ENCODE measurements at places on chromosomes 13 and 19.

DNA sequence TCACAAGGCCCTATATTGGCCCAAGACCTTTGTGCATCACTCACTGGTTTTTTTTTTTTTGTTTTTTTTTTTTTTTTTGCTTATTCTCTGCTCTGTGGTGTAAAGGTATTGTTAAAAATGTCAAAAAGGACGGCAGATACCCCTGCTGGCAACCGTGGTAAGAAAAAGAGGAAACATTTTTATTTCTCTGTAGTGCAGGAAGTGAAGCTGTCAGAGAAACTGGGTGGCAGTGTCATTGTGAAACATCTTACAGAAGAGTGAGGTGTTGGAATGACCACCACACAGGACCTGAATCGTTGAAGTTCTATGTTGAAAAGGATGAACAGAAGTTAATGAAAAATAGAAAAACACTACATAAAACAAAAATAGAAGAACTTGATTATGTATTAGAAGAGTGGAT lies 346.4 kb downstream of the FGF9 start:
- H3K36me3 ChIP-seq: no peaks in the 10 kb centered on the region
- H3K4me1 ChIP-seq: peaks cover 9% of the 10 kb centered on the region
- H3K27me3 ChIP-seq: no peaks in the 10 kb centered on the region
- ATAC-seq: peak; percentile 86

GRCh38 chr13:39318161-39318560 lies 279.9 kb downstream of the NHLRC3 start:
- no peak overlapping the region for H3K4me3 ChIP-seq
- H3K27me3 ChIP-seq: peaks cover 14% of the 10 kb centered on the region
- no peaks in the 10 kb centered on the region for H3K4me1 ChIP-seq
- no peak overlapping the region for H3K27ac ChIP-seq

DNA sequence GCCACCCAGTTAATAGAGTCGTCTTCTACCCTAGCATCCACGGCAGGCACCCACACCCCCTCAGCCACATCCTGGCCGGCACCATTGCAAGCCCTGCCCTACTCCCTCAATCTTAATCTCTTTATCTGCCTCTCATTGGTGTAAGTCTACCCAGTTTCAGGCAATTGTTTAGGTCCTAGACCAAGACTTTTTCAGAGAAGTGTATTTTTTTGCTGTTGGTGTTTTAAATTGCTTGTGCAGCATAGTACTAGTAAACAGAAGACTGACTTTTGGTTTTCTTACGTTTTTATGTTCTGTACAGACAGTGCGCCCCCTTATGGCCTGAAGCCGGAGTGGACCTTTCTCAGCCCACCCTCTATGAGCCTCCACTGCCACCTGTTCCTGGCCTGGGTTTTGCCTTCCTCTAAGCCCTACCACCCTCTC lies 2.3 kb upstream of the LCP1 start:
- H3K36me3 ChIP-seq: peaks cover 13% of the 10 kb centered on the region
- peak overlapping the region; percentile 98 for H3K4me3 ChIP-seq
- peak overlapping the region; percentile 94 for H3K27ac ChIP-seq
- peak; percentile 69 for ATAC-seq

DNA sequence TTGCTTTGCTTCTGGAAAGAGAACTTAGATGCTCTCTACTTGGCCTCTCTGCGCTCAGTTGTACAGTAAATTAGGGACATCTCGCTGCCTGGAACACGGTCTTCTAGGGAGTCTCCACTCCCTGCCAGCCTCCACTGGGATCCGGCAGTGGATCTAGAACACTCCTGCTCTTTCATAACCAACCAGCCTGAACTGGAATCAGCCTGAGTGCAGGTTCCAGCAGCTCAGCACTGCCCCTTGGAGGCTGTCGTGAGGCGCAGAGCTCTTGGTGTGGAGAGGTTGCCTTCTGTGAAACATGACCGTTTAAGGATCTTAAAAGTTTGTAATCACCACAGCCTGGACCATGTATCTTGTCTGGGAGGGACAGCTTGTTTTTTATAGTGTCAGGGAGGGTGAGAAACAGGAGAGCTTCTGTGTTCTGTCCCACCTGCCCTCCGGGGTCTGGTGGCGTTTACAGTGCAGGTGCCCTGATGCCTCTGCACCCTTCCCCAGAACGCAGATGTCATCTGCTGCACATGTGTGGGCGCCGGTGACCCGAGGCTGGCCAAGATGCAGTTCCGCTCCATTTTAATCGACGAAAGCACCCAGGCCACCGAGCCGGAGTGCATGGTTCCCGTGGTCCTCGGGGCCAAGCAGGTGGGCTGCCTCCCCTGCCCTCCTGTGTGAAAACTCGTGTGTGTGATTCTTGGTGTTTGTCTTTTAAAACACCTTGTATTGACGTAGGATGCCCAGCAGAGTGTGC lies 24.8 kb downstream of the UPF1 start:
- no peak for ATAC-seq
- no peak overlapping the region for H3K27ac ChIP-seq
- H3K4me1 ChIP-seq: peaks cover 12% of the 10 kb centered on the region
- no peak overlapping the region for H3K4me3 ChIP-seq

GRCh38 chr19:53079313-53079924 lies 23.8 kb downstream of the ZNF160 start:
- no peak overlapping the region for H3K4me3 ChIP-seq
- H3K36me3 ChIP-seq: peaks cover 100% of the 10 kb centered on the region
- no peaks in the 10 kb centered on the region for H3K27me3 ChIP-seq
- peaks cover 8% of the 10 kb centered on the region for H3K4me1 ChIP-seq
- no peak for ATAC-seq
- no peak overlapping the region for H3K27ac ChIP-seq

DNA sequence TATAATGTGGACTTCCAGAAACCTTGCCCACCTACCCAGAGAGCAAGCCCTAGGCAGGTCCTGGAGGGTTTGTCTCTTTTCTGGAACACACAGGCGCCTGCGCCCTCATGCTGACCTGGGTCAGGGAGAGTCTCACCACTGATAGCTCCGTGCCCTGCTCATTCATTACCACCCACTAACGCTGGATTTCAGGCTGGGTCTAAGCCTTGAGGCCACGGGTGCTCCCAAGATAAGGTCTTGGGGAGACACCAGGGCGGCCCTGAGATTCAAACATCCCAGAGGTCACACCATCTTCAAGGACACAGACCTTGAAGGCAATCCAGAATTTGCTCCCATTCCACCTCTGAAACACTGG lies 5.1 kb downstream of the S1PR2 start:
- H3K4me1 ChIP-seq: peaks cover 45% of the 10 kb centered on the region
- no peak overlapping the region for H3K4me3 ChIP-seq
- no peaks in the 10 kb centered on the region for H3K27me3 ChIP-seq
- no peak for ATAC-seq
- H3K27ac ChIP-seq: no peak overlapping the region

DNA sequence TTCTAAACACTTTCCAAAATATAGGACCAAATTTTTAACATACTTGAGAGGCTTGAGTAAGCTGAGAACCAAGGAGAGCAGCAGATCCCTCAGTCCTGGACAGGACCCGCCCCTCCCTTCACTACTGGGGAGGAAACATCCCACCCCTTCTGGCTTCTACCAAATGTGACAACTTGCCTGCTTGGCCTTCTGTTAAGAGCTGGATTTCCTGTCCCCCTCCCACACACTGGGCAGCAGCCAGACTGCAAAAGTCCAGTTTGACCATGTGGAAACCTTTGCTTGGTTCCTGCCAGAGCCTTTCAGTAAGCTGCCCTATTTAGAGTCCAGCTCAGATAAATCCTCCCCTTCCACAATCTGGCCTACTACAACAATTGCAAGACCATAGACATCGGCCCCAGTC lies 84.3 kb downstream of the FGF14 start:
- H3K27ac ChIP-seq: no peak overlapping the region
- no peak for ATAC-seq

DNA sequence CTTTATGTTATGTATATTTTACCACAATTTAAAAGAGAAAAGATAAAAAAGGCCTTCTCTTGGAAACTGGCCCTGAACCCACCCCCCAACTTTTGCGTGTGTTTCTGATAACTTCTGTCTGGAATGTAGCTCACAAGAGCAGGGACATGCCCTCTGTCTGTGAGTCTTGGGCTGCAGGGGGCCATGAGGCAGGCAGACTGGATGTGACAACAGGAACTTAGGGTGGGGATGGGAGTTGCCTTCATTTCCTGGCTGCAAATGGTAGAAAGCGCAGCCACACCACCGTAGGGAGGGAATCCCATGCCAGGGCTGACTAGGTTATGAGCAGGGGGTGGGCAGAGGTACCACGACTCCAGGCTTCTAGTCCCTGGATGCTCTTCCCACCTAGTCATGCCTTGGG lies 21.9 kb downstream of the CILP2 start:
- H3K4me3 ChIP-seq: no peak overlapping the region
- peaks cover 12% of the 10 kb centered on the region for H3K4me1 ChIP-seq
- no peak for ATAC-seq

- H3K36me3 ChIP-seq: no peaks in the 10 kb centered on the region
- H3K4me3 ChIP-seq: no peak overlapping the region
- no peak overlapping the region for H3K27ac ChIP-seq
- no peaks in the 10 kb centered on the region for H3K27me3 ChIP-seq
- no peaks in the 10 kb centered on the region for H3K4me1 ChIP-seq
Measured at GRCh38 chr13:86591862-86592261, 792.6 kb upstream of the SLITRK6 start.

- H3K36me3 ChIP-seq: peaks cover 48% of the 10 kb centered on the region
- H3K27ac ChIP-seq: no peak overlapping the region
- no peak overlapping the region for H3K4me3 ChIP-seq
- H3K27me3 ChIP-seq: no peaks in the 10 kb centered on the region
- peaks cover 10% of the 10 kb centered on the region for H3K4me1 ChIP-seq
- no peak for ATAC-seq
Measured at GRCh38 chr19:54179921-54180461, 7.0 kb upstream of the TMC4 start.

GRCh38 chr19:7617172-7617571 lies 12.2 kb downstream of the XAB2 start:
- H3K27ac ChIP-seq: no peak overlapping the region
- no peaks in the 10 kb centered on the region for H3K4me1 ChIP-seq
- no peaks in the 10 kb centered on the region for H3K27me3 ChIP-seq
- peaks cover 57% of the 10 kb centered on the region for H3K36me3 ChIP-seq

- ATAC-seq: no peak
- no peaks in the 10 kb centered on the region for H3K27me3 ChIP-seq
- peaks cover 38% of the 10 kb centered on the region for H3K36me3 ChIP-seq
- H3K4me3 ChIP-seq: peak overlapping the region; percentile 25
Measured at GRCh38 chr19:7703332-7703731, 1.4 kb upstream of the FCER2 start.

- no peak for ATAC-seq
- no peak overlapping the region for H3K27ac ChIP-seq
- peaks cover 41% of the 10 kb centered on the region for H3K4me1 ChIP-seq
- H3K4me3 ChIP-seq: no peak overlapping the region
- peaks cover 36% of the 10 kb centered on the region for H3K27me3 ChIP-seq
- H3K36me3 ChIP-seq: no peaks in the 10 kb centered on the region
Measured at GRCh38 chr13:48508011-48508410, 24.9 kb downstream of the RCBTB2 start.

- no peaks in the 10 kb centered on the region for H3K4me1 ChIP-seq
- no peaks in the 10 kb centered on the region for H3K36me3 ChIP-seq
- H3K27me3 ChIP-seq: no peaks in the 10 kb centered on the region
- H3K27ac ChIP-seq: no peak overlapping the region
Measured at GRCh38 chr13:81393721-81394120, 1052.8 kb upstream of the SPRY2 start.

DNA sequence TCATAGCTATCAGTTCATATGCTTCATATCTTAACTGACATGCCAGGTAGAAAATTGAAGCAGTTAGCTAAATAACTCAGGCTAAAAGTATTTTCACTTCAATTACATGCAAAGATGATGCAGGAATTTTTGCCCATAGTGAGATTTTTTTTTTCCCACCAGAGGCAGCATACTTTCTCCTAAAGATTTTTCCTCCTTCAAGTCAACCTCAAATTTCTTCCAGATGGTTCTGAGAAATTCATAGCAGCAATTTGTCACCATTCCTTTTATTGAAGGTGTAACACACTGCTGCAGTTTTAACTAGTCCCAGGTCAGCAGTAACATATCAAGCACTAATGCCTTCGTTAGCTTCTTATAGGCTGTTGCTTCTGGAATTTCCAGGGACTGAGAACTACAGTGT lies 141.9 kb downstream of the SUCLA2 start:
- peaks cover 24% of the 10 kb centered on the region for H3K27me3 ChIP-seq
- no peaks in the 10 kb centered on the region for H3K4me1 ChIP-seq
- H3K4me3 ChIP-seq: no peak overlapping the region
- H3K36me3 ChIP-seq: no peaks in the 10 kb centered on the region

DNA sequence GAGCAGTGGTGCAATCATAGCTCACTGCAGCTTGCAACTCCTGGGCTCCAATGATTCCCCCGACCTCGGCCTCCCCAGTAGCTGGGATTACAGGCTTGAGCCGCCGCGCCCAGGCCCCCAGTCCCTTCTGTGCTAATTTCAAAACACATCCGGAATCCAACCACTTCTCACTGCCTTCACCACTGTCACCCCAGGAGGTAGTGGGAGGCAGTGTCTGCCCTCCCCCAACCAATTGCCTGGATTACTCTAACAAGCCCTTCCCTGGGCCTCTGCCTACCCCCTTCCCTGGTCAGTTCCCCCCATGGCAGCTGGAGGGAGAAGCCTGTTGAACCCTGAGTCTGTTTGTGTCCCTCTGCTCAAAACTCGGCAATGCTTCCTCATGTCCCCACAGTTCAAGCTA lies 2.3 kb downstream of the PRAM1 start:
- no peak for ATAC-seq
- H3K4me3 ChIP-seq: no peak overlapping the region
- H3K4me1 ChIP-seq: peaks cover 8% of the 10 kb centered on the region
- H3K27me3 ChIP-seq: peaks cover 23% of the 10 kb centered on the region
- no peak overlapping the region for H3K27ac ChIP-seq
- no peaks in the 10 kb centered on the region for H3K36me3 ChIP-seq

DNA sequence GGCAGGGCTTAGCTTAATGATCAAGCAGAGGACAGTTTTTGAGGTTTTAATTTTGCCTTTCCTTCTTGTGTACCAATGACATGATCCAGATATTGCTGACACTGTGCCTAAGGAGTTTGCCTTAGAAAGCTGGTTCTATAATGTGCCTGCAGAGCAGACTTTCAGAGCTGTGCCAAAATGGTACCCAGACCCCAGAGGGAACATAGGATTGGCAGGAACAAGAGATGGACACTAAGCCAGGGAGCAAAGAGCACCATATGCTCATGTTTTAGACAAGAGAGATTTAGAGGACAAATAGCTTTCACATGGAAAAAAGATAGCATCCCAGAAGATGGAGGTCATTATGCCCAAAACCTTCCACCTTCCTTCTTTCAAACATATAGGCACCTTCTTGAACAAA lies 1241.5 kb upstream of the SPRY2 start:
- no peaks in the 10 kb centered on the region for H3K27me3 ChIP-seq
- no peak for ATAC-seq
- H3K27ac ChIP-seq: no peak overlapping the region
- H3K4me1 ChIP-seq: no peaks in the 10 kb centered on the region
- no peaks in the 10 kb centered on the region for H3K36me3 ChIP-seq
- no peak overlapping the region for H3K4me3 ChIP-seq

GRCh38 chr19:7729211-7729610 lies 2.7 kb downstream of the CLEC4G start:
- H3K4me3 ChIP-seq: peak overlapping the region; percentile 71
- peaks cover 5% of the 10 kb centered on the region for H3K36me3 ChIP-seq
- peaks cover 33% of the 10 kb centered on the region for H3K4me1 ChIP-seq
- H3K27ac ChIP-seq: peak overlapping the region; percentile 80
- no peak for ATAC-seq

- no peak overlapping the region for H3K27ac ChIP-seq
- H3K36me3 ChIP-seq: no peaks in the 10 kb centered on the region
- H3K4me3 ChIP-seq: no peak overlapping the region
Measured at GRCh38 chr13:25872481-25873241, 179.2 kb downstream of the SHISA2 start.

- peaks cover 48% of the 10 kb centered on the region for H3K36me3 ChIP-seq
- H3K27ac ChIP-seq: no peak overlapping the region
- peaks cover 22% of the 10 kb centered on the region for H3K4me1 ChIP-seq
- no peak overlapping the region for H3K4me3 ChIP-seq
- H3K27me3 ChIP-seq: no peaks in the 10 kb centered on the region
Measured at GRCh38 chr19:11499890-11500420, 5.7 kb downstream of the ZNF653 start.

Measured in stimulated activated memory B cell treated with anti-CD40 and anti-IgM and Interleukin-4, amounts not matched to agents 10 μg/mL and 1 μg/mL and 100 μg/mL, for 72 hours (primary cell).